ENCODE measurements at places on chromosomes 16 and 17.

GRCh38 chr16:75272097-75272551 lies 20.7 kb upstream of the BCAR1 start:
- DNase-seq, result peak; percentile 21

DNA sequence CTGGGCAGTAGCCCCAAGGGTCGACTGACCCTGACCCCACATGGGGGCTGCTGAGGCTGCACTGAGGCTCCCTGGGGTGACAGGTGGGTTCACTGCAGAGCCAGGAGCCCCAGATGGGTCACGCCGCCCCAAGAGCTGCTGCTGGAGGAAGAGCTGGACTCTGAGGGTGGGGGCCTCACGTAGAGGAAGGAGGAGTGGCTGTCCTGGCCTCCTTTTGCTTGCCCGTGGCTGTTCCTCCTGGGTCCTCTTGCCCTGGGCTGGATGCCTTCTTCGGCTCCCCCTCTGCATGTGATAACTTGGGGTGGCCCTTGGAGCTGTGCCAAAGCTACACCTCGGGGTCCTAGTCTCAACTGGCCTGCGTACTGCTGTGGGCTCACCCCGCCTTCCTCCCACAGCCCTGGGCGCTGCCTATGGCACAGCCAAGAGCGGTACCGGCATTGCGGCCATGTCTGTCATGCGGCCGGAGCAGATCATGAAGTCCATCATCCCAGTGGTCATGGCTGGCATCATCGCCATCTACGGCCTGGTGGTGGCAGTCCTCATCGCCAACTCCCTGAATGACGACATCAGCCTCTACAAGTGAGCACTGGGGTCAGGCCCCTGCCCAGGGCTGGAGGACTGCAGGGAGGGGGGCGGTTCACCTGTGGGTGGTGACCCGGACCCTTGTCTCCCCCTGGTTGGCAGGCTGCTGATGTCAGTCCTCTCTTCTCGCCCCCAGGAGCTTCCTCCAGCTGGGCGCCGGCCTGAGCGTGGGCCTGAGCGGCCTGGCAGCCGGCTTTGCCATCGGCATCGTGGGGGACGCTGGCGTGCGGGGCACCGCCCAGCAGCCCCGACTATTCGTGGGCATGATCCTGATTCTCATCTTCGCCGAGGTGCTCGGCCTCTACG lies 1.1 kb upstream of the AMDHD2 start:
- DNase-seq, result peak; percentile 73

DNA sequence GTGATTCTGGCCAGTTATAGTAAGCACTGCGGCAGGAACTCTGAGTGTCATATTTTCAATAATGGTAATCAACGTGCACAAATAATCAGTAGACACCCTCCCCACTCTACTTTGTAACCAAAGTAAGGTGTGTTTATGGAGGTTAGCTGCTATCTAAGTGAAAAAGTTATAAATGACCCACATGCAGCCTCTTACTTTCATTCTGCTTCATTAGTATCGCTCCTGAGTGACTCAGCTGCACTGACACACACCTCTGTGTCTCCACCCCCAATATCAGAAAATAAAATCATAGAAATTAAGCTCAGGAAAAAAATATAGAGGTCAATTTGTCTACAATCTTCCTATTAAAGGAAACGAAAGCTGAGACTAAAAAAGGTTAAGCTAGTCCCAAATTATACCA lies 64.1 kb upstream of the TRAP1 start:
- no peak for DNase-seq

- no peak for DNase-seq
These were observed 203.3 kb downstream of the ZNF423 start for GRCh38 chr16:49652456-49653172.

GRCh38 chr17:1179818-1180742 lies at the start of gene ABR:
ABR (minus strand) TSS chr17:1179981; CDS start chr17:1179727, 254 bp downstream.
- DNase-seq, result peak; percentile 91

DNA sequence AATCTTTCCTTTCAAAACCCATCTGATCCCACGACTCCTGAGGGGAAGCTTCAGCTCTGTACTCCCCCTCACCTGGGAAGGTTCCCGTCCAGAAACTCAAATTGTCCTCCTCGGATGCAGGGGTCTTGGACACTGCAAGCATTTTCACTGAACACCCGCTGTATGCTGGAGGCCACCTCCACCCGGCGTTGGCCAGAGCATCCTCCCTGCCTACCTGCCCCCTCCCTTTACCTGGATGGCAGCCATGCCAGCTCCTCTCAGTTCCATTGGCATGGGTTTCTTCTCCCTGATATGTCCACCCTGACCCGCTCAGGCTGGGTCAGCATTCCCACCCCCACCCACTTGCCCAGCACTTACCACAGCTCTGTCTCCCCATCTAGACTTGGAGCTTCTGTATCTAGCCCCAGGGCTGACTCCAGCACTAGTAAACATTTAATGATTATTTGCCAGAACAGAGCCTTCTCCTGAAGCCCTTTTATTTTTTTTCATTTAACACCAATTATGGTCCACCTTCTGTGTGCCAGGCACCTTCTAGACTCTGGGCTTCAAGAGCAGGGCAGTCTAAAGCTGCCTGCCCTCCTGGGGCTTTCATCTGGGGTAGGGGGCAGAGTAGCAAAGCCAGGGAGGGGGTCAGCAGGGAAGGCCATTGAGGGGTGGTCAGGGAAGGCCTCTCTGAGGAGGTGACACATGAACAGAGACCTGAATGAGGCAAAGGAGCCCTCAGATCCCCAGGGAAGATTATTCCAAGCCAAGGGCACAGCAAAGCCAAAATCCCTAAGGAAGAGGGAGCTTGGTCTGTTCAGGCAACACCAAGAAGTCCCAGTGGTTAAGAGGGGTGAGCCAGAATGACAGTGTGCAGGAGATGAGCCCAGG lies 8.9 kb upstream of the KRT19 start:
- DNase-seq, result no peak

- no peak for DNase-seq
These were observed 31.5 kb downstream of the MPRIP start for GRCh38 chr17:17073581-17074403.

DNA sequence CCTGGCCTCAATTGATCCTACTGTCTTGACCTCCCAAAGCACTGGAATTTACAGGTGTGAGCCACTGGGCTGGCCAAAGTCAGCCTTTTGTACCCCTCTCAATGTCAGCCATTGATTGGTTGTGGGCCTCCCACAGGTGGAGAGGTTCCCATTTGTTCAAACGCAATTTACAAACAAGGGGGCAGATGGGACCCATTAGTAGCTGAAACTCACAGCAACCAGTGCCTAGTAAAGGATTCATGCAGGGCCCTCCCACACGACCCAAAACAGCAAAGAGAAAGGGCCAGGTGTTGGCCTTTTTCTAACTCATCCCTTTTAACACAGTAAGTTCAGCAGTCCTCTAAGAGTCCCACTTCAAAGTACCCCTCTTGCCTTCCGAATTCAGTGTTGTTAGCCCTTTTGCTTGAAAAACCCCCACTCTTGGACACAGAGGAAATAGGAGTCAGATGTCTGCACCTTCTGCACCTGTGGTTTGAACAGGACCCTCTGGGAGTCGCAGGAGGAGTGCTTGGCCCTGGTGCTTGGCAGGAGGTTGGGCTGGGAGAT lies 89.2 kb downstream of the PITPNC1 start:
- DNase-seq, result no peak

DNA sequence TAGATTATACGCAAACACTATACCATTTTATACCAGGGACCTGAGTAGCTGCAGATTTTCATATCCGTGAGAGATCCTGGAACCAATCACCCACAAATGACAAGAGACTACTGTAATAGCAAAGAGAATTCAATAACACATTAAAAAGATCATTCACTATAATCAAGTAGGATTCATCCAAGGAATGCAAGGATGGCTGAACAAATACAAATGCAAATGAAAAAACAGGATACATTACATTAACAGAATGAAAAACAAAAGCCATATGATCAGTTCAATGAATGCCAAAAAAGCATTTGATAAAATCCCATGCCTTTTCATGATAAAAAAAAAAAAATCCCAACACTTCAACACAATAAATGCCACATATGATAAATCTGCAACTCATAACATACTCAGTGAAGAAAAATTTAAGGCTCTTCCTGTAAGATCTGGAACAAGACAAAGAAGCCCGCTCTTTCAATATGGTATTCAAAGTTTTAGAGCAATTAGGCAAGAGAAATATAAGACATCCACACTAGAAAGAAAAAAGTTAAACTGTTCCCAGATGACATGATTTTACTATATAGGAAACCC lies 29.0 kb downstream of the N4BP1 start:
- no peak for DNase-seq

DNA sequence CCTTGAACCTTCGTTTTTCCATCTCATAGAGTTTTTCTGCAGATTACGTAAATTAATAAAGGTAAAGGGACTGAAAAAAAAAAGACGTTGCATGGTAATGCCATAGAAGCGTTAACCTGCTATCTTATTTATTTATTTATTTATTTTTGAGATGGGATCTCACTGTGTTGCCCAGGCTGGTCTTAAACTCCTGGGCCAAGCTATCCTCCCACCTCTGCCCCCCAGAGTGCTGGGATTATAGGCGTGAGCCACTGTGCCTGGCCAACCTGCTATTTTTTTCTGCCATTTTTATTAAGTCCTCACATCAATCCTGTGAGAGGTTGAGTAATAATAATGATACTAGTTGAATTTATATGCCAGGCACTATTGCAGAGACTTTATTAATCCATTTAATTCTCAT lies 7.9 kb downstream of the MSI2 start:
- no peak for DNase-seq

GRCh38 chr17:44969144-44969780 lies 1.2 kb upstream of the C1QL1 start:
- DNase-seq, result no peak

GRCh38 chr16:82093666-82094300 lies 58.7 kb downstream of the HSD17B2 start:
- no peak for DNase-seq

DNA sequence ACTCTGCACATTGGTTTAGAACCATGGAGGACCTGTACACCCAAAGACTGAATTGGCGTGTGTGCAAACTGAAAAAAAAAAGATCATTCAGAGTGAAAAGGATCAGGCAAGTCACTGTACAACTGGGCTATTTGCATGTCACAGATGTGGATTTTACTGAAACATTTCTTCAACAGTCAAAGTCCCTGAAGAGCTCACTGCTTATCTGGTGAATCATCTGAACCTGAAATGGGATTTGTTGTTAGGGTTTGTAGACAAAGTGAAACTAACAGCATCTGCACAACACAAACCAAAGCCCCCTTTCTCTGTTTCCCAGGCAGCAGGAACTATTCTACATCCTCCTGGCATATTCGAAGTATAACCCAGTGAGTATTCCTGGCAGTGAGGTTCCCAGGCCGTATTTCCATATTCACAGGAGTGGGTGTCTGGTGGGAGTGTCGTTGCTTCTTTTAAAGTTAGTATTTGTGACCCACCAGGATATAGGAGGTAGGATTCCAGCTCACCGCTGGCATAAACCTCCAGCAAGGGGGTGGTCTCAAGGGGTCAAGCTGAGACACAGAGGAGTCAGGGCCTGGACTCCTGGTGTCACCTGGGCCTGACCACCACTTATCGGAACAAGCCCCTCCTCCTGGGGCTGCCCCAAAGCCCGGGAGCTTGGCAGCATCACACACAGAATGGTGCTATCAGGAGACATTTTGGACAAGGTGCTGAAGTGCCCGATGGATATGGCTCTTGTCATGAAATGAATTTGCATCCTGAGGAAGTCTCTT lies 80.9 kb downstream of the GOSR1 start:
- no peak for DNase-seq

DNA sequence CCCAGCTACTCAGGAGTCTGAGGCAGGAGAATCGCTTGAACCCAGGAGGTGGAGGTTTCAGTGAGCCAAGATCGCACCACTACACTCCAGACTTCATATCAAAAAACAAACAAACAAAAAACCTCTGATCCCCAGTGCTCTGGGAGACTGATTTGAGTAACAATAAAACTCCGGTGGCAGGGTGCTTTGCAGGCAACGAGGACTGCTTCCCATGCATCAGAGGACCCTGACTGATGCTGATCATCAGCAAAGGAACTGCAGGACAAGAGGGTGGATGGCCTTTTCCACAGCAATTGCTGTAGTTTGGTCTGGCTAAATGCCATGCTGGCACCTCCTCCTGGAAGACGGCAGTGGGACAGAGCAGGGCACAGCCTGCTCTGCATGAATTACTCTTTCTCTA lies 6.4 kb upstream of the SLC39A11 start:
- DNase-seq, result no peak

GRCh38 chr17:63311416-63311937 lies 134.6 kb downstream of the CYB561 start:
- DNase-seq, result no peak

GRCh38 chr16:89200124-89200849 lies at the start of gene SLC22A31:
SLC22A31 (minus strand) TSS chr16:89200537; CDS start chr16:89200501, 36 bp downstream.
- DNase-seq, result peak; percentile 66

DNA sequence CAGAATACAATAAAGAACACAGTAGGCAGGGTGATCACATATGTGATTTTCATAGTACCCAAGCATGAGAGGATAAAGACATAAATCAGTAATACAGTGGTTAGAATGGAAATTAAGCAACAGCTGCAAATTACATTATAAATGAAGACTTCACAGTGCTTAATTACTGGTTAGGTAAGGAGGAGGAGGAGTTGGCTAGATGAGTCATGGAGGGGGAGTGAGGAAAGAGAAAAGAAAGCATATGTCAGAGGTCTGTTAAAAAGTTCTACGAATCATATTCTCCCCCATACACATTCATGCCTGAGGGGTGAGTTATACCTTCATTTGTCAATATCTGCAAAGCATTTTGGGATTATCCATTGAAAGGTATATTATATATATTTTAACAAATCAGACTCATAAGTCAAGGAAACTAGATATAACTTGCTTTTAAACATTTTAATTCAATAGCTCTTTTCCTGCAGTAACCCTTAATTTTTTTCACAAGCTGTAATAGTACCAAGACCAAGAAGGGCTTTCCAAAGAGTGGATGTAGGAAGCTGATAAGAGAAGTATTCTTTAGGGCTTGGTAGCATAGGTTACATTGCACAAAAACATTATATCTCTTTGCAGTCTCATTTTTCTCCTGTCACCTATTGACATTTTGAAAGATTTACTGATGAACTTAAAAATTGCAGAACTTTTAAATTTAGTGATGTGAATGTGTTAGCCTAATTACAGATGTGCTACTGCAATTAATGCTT lies 99.3 kb downstream of the STXBP4 start:
- no peak for DNase-seq

DNA sequence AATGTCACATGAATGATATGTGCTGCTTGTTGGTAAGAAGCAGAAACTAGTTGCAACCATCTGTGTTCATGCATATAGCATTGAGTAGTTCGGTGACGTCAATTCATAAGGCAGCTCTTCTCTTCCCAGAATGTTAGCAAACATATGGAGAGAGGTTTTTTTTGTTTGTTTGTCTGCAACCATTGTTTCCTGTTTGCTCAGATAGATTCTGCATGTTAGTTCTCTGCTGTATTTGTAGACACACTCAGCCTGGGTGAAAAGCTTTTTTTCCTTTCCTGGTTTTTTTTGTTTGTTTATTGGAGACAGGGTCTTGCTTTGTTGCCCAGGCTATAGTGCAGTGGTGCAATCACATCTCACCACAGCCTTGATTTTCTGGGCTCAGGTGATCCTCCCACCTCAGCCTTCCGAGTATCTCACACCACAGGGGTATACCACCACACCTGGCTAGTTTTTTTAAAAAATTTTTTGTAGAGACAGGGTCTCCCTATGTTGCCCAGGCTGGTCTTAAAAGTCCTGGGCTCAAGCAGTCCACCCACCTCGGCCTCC lies 16.7 kb downstream of the WSB1 start:
- no peak for DNase-seq

- no peak for DNase-seq
These were observed 3.8 kb downstream of the GJC1 start for GRCh38 chr17:44826123-44826790.

Measured in posterior cingulate gyrus (tissue), 11 donors.